ENCODE measurements at places on chromosomes 6 and 20.
A peak's percentile ranks its signal among the peaks of the same experiment; 100 is the strongest.

DNA sequence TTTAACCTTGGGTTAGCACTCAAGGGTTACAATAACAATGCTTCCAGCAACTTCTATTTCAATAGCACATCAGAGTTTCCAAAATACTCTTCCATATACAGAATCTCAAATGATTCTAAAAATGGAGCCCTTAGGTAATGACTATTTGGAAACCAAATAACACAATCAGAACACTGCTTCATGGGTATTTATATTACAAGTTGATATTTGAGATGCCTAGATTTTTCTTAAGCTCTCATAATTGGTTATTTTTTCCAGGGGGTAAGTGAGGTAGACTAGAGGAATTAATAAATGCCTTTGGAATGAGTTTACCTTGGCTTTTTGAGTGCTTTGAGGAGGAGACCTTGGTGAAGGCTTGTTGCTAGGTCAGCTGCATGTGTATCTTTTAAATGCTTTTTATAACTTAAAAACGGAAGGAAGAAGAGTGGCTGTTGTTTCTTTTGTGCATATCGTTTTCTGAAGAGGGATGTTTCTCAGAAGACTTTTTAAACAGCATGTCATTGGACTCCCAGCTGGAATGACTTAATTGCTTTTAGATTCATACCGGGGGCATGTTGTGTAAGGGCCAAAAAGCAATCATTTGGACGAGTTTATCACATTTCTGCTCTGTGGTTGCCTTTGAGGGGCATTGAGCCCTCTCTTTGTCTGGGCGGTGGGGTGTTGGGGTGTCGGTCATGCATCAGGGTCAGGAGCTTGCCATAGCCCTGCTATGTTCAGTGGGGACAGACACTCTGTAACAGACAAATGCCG is 186.0 kb downstream of the DTNBP1 start:
- peak; percentile 75 for DNase-seq

DNA sequence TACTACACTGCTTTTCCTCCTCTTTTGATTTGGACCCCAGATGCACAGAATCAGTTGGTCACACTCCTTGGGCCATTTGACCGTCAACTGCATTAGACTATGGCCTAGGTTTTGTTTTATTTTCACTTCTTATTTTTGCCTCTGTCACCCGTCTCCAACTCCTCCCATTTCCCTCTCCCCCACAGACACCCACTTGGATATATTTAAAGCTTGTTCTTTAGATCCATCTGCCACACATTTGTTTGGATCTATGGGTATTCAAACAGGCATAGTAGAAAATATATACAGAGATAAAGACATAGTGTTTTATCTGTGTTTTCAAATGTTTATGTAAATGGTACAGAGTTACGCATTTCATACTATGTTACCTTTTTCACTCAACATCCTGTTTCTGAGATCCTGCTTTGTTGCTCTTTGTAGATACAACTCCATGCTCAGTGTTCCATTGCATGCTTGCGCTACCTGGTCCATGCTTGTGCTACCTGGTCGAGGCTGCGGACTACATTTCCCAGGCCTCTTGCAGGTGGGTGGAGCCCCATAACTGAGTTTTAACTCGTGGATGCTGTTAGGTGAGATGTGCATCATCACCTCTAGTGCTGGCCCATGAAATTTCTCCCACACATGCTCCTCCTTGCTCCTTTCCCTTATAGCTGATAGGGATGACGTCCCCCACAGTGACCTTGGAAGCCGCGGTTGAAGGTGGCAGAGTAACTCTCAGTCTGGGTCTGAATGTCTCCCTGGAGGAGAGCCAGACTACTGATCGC is 11.5 kb upstream of the PREX1 start:
- no peak for DNase-seq

DNA sequence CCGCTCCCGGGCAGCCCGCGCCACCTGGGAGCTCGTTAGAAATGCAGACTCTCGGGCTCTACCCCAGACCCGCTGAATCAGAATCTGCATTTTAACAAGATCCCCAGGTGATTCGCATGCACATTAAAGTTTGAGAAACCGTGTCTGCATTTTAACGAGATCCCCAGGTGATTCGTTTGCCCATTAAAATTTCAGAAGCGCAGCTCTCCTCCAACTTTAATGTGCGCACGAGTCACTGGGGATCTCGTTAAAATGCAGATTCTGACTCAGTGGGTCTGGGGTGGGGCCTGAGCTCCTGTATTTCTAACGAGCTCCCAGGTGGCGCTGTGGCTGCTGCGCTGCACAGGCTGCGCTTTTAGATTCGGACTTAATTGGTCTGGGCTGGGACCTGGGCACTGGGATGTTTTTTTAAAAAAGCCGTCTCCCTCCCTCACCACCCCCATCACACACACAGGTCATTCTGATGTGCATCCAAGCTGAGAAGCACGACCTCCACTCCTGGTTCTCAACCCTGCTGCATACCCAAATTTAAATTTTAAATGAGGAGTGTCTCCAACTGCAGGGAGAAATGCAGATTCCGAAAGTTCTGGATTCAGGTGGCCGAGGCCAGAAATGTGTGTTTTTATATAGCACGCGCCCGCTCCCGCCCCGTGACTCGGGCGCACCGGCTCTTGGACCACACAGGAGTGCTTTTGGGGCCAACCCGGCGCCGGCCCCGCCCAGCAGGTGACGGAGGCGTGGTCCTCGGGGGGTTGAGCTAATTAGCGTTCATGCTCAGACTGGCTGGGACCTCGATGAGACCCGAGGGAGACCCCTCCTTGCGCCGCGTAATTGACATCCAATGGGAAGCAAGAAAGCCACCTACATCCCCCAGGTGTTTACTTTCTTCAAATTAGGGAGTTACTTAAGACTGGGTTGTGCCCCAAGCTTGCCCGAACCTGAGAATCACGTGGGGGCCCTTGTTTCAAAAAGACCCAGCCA is 85.8 kb downstream of the ZFP64 start:
- peak; percentile 48 for DNase-seq

DNA sequence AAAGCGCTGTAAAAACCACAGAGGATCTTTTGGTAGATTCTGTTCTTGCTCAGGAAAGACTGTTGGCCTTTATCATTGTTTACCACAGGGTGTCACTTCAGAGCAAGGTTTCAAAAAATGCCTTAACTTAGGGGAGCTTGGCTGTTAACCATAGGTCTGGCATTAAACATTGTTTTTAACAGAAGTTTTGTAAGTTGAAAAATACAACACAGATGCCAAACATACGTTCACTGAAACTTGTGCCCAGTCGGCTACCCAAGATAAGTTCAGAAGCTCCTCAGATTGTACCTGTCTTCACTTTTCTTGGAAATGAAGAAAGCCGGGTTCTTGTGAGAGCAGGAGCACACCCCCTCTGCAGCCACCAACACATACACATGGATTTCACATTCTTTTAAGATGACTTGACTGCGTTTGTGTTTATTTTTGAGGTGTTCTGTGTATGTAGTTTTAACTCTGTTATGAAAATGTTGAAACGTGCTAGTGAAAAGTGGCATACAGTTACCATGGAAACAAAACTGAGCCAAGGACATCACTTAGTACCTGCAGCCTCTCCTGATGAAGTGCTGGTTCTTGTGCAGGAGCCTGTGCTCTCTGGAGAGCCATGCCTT is 64.9 kb downstream of the SYCP2L start:
- peak; percentile 68 for DNase-seq

GRCh38 chr6:94501516-94501915 is 1075.8 kb upstream of the MANEA start:
- peak; percentile 0 for DNase-seq

DNA sequence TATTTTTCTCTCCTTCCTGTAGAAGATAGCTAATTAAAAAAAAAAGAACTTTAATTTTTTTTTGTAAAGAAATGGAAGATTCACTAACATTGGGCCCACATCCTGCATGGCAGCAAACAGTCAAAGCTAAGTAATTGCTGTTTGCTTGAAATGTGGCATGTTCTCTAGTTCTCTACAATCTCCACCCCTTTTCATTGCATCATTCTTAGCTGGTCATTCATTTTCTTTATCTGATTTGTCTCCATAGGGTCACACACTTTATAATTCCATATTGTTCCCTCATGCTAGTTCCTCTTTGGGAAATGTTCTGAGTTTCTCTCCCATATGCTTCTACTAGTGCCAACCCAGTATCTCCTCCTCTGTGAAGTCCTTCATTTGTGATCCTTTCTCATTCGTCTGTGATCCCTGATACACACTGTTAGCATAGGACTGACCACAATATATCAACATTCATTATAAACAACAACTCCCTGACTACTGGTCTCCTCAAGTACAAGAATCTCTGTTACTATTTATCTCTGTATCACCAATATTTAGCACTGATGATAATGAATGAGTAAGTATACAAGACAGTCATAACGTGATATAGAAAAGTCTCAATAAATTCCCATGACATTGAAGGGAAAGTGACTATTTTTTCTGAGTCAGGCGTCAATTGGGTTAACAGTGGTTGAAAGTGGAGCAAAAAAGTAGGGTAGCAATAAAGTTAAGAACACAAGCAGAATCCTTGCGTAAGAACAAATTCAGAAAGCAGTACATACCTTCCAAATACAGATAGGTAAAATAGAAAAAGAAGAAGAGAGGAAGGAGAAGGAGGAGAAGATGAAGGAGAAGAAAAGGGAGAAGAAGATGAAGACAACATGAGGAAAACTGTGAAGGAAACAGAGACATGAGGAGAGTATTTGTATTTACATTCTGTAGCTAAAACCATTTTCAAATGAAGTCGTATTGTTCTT is 33.2 kb upstream of the MYB start:
- peak; percentile 3 for DNase-seq

DNA sequence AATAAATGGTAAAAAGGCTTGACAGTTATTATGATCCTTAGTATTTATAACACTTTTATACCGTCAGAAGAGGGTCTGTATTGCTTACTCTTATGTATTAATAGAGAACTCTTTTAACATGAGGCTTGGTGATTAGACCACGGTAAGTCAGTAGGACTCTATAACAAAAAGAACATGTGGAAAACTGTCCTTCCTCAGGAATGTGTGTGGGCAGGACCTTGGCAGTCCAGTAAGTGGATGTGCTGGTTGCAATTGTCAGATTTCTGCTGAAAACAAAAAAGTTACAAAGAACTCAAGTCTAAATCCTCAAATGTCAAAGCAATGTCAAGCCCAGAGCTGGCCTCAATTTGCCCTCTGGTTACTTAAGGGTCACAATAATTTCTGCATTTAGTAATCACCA is 81.1 kb downstream of the PLCG1 start:
- peak; percentile 55 for DNase-seq

DNA sequence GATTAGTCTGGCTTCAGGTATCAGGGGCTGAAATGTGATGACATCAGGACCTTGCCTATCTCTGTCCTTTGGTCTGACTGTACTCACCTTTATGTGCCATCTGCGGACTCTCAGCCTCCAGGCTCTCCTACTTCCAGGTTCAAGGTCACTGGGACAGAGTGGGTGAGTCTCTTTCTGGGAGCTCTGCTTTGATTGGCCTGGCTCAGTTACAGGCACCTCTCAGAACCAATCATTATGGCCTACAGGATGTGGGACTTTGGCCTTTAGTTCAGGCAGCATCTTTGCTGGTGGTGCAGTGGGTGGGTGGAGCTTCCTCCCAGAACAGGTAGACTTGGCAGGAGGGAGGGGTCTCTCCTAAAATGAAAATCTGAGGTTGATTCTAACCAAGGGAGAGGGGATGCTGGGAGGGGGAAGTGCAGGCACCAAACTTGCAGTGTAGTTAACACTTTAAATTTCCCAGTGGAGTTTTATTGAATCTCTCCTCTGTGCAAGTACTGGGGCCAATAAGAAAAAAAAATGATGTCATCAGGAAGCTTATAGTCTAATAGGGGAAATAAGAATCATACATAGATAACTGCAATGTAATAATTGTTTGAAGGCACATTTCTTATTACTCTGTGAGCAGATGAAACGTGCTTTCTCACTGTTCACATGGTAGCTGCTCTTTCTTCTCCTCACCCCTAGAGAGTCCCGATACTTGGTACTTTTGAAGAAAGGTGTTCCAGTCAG is 53.4 kb downstream of the SLC24A3 start:
- no peak for DNase-seq

GRCh38 chr6:68834551-68834950 is 199.5 kb downstream of the ADGRB3 start:
- peak; percentile 26 for DNase-seq

DNA sequence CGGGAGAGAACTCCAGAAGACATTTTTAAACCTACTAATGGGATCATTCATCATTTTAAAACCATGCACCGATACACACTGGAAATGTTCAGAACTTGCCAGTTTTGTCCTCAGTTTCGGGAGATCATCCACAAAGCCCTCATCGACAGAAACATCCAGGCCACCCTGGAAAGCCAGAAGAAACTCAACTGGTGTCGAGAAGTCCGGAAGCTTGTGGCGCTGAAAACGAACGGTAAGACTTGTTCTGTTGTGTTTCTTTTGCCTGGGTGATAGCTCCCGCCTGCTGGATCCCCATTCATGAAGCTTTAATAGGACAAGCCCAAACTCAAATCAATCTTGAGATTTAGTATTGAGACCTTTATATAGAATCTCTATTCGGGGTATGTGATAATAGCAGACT is 4.2 kb downstream of the TNFAIP3 start:
- no peak for DNase-seq

DNA sequence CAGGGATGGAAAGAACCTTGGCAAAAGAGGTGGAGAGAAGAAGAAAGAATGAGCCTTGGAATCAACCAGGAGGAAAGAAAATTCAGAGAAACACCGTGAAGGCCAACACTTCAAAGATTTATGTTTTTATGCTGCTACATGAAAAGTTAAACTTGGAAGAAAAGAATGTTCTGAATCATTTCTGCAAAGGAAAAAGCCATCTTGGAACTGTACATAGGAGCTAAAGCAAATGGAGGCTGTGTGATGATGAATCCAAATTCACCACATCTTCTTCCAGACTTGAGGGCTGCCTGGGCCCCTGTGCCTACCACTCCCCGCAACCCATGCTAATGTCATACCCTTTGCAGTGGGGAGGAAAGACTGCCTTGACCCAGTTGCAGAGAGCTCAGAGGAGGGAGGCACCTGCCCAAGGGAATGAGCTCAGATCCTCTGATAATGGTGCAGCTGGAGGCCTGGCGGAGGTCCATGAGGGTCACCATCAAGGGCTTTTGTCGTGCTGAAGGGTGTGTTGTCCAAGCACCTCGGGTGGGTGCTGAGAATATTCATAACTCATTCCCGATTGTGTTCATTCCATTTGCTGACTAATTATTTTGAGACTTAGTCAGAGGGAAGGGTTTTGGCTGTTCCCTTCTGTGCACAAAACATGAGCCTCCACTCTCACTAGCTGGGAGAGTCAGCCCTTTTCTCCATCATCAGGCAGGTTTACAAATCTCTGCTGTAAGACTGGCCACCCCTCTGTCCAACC is 245.8 kb upstream of the JAG1 start:
- DNase-seq = peak; percentile 77

DNA sequence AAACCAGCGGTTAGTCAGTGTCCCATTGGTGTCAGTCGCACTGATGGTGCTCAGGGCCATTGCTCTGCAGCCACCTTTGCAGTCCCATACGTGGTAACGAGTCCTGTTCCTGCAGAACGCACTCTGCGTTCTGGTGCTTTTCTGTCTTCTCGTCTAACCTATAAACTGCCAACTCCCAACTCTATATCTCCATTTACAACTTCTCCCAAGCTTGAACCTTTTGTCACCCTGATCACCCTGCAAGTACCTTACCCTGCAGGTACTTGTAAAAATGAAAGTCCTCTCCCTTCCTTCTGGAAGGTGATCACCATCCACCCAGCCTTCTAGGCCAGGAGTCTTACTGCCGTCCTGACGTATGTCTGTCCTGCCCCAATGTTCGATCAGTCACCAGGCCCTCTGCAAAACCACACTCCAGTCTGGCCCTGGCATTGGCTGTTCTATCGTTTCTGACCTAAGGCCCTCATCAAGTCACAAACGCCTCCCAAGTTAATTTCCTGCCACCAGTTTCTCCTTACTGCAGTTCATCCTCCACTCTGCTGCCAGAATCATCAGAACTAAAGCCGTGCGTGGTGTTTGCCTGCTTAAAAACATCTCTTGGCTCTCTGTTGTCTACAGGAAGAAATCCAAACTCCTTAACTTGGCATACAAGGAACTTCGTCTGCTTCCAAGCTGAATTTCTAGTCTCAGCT is 7.9 kb downstream of the RREB1 start:
- DNase-seq = no peak
